Thoracic aorta (tissue), 2 donors: ENCODE measurements at places on chromosomes 3 and 15. TPM values are rescaled to one million over a fixed set of nuclear protein-coding genes. Genes with fewer than 3 reads are reported as not detected.

Gene IQCF5
- total RNA-seq, result not detected

Gene HSPBAP1
- 8.2 TPM for total RNA-seq

Gene CCR1
- total RNA-seq, result 27.7 TPM

Gene RTP3
- not detected for total RNA-seq

Gene LINGO1
- 0.63 TPM for total RNA-seq
